ENCODE measurements at places on chromosomes 6 and 20. TPM values are rescaled to one million over a fixed set of nuclear protein-coding genes. Genes with fewer than 3 reads are reported as not detected.

The PANK2 gene
- total RNA-seq = 32.5 TPM

The SIGLEC1 gene
- 8.2 TPM for total RNA-seq

The SLC44A4 gene
- total RNA-seq = 457 TPM

The WFDC2 gene
- total RNA-seq = 144 TPM

The CPXM1 gene
- total RNA-seq = 6.8 TPM

The DBNDD2 gene
- total RNA-seq = 48.0 TPM

The ZSWIM1 gene
- 14.6 TPM for total RNA-seq

The TINAG gene
- total RNA-seq = 8.8 TPM

The C20orf204 gene
- 1.7 TPM for total RNA-seq

The MRAP2 gene
- 1.9 TPM for total RNA-seq

The DEFB112 gene
- not detected for total RNA-seq

The TBX18 gene
- 1.4 TPM for total RNA-seq

The PAX1 gene
- not detected for total RNA-seq

The LY6G6F gene
- not detected for total RNA-seq

The C20orf144 gene
- total RNA-seq = 0.09 TPM
